NB4 (cell line): ENCODE measurements at places on chromosomes 7 and 10.

DNA sequence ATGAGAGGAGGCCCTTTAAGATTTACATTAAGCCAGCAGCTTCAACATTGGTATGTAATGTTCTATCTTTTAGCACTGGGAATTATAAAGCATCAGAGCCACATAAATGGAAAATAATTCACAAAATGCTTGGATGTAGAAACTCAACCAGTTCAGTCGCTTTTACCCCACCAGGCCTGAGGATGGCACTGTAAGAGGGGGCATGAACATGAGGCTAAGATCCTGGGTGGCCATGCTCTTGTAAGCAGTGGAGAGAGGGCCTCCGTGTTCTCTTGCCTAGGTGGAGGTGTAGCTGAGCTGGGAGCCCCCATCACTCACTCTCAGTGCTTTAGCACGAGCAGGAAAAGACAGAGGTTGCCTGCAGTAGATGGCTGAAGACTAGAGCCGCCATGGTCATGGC lies 238.8 kb downstream of the FANK1 start:
- DNase-seq: peak; percentile 13

DNA sequence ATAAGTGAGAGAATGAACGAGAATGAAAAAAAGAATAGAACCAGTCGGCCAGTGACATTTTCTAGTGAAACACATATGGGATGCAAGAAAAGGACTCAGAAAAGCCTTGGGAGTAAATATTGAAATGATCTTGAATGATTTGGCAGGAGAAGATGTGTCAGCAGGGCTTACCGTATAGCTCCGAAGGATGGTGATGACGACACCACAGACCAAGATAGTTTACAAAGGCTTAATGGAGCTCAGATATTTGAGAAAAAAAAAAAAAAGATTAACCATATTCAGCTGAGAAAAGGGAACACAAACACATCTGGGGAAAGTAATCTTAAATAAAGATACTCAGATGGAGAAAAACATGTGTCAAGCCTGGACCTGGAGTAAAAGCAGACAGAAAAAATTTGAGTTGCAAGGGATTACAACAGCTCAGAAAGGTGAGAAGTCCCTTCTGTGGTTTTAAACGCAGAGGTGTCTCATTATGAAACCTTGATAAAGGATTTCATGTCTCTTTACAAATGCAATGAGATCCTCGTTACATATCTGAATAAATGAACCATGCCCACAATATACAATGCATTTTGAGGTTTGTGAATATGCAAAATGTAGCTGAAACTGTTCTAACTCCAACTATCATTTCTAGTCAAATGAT lies 36.0 kb downstream of the DNAJB9 start:
- no peak for DNase-seq

DNA sequence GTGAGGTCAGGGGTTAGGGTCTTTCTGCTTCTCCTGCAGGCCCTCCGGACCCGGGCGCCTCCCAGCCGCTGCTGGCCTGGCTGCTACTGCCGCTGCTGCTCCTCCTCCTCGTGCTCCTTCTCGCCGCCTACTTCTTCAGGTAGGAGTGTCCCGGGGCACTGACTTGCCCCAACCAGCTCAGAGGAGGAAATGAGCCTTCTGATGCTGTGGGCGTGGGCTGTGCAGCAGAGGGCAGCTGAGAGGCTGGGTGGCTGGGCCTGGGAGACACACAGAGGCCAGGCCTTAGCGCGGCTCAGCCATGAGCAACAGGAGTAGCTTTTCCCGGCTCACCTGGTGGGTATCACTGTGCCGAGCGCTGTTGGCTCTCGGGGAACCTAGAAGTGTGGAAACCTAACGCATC lies 78.9 kb downstream of the MKI67 start:
- DNase-seq: peak; percentile 97

DNA sequence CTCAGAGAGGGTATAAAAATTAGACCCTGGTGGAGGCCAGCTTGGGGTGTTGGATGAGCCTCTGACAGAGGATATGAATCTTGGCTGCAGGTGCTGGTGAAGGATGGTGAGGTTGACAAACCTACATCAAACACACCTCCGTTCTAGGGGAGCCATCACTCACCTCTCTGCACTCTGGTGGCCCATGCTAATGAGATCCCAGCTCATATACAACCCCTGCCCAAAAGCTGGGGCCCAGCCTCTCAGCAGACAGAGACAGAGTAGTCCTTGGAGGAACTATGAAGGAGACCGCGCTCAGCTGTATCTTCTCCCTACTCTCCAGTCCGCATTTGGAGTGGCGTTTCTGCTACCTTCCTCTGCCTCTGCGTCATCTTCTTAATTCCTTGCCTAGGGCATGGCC lies 83.1 kb upstream of the SORCS3 start:
- no peak for DNase-seq
